CD4-positive, alpha-beta T cell (primary cell): ENCODE measurements at places on chromosomes 3 and 15. TPM values are rescaled to one million over a fixed set of nuclear protein-coding genes. Genes with fewer than 3 reads are reported as not detected.

- no peak for DNase-seq
Measured at GRCh38 chr3:123546133-123546755, 38.6 kb downstream of the HACD2 start.

GRCh38 chr3:155382396-155383042 lies 89.0 kb upstream of the STRIT1 start:
- DNase-seq = no peak

DNA sequence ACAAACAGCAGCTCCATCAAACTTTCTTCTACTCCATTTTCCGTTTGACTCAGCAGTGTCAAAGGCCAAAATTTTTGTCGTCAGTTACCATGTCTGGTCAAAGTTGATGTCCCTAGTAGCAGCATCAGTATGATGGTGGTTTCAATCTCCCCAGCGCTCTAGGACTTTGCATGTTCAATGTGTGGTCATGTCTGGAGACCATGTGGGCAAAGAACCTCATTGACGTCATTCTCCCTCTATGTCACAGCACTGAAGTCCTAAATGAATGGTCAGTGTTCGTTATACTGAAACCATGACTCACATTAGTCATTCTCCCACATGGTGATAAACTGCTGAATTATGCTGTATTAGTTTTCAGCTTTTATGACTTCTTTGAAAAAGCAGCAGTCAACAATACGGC lies 23.2 kb downstream of the SHC4 start:
- no peak for DNase-seq

DNA sequence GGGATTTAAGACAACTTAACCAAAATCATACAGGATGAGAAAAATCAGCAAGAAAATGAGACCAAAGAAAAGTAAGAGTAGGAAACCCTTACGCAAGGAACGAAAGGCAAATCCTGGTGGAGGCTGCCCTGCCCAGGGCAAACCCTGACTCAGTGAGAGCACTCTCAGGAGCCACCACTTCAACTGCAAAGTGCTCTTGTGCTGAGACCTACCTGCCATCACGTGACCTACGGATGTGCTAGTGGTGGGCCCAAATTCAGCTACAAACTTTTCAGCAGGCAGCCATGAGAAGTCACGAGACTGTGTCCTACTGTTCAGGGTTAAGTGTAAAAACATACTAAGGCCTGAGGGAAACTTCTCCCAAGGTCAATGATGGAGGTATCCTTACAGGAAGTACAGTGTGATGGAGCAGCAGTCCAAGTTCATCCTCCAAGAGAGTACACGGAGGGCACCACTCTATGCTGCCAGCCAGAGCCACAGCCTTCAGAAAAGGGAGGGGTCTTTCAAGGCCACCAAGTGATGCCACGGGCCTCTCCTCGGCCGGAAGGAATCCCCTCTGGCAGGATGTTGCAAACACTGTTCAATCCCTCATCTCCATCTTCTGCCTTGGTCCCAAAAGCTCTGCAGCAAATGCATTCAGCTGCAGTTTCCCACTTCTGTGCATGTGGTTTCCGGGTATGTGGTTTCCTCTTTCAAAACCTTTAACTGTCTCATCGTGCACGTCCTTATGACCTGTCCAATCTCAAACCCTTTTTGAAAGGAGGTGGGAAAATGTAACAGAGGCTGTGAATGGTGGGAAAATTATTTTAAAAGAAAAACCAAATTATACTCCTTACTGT lies 9.5 kb downstream of the CHSY1 start:
- peak; percentile 86 for DNase-seq

- DNase-seq = no peak
Measured at GRCh38 chr15:69343133-69343532, 44.4 kb downstream of the PAQR5 start.

- DNase-seq = no peak
Measured at GRCh38 chr3:44330444-44330843, 8.1 kb upstream of the TCAIM start.

DNA sequence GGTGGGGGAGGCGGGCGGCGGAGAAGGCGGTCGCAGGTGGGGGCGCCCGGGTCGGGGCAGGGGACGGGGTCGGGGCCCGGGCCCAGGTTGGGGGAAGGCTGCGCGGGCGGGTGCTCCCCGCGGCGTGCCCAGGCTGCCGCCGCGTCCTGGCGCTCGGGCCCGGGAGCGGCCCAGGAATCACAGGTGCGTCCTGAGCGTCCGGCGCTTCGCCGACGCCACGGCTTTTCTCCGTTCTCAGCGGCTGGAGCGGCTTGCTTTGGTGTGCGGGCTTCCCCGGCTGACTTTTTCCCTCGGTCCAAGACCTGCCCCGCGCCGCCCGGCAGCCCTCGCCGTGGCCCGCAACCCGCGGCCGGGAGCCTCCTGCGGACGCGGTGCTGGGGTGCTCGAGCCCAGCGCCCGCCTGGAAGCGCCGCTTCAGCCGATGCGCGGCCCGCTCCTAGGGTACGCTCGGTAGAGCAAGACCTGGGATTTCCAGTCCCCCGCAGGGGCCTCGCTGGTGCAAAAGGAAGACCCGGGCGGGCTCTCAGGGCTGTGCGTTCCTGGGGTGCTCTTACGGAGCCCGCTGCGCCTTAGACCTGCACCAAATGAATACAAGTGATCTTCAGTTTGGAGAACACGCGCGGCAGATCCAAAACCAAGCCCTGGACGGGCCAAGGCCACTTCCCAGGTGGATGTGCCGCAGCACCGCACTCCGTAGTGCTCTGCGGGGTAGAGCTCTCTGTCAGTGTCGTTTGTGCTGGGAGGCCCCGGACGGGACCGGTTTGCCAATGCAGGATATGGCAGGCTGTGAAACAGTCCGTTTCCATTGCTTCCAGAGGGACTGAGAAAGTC lies 639 bp downstream of the NIPA1 start:
- no peak for DNase-seq

- peak; percentile 3 for DNase-seq
Measured at GRCh38 chr3:143847787-143848631, at the start of gene SLC9A9. SLC9A9 (minus strand) TSS chr3:143848468; CDS start chr3:143848322, 146 bp downstream.

GRCh38 chr3:22939349-22939748 lies 263.8 kb upstream of the UBE2E2 start:
- no peak for DNase-seq

DNA sequence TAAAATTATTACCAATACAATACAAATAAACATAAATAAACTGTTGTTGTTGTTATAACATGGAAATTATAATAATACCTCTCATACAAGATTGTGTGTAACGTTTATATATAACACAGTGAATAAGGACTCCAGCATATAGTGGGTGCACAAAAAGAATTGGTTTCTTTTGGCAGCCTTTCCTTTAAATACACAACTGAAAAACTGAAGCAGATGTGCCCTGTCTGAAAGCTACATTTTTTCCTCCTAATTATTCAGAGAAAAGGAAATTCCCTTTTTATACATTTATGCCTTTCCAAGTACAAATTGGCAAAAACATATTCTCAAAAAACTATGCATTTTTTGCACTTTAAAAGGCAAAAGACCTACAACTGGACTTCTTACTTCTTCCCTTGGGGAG lies 928.9 kb upstream of the NR2F2 start:
- no peak for DNase-seq

GRCh38 chr15:70269991-70270751 lies 172.5 kb upstream of the TLE3 start:
- DNase-seq = no peak

- DNase-seq = no peak
Measured at GRCh38 chr3:134426660-134427181, 52.5 kb upstream of the AMOTL2 start.

GRCh38 chr3:108959017-108959416 lies 5.3 kb upstream of the GUCA1C start:
- DNase-seq = no peak

DNA sequence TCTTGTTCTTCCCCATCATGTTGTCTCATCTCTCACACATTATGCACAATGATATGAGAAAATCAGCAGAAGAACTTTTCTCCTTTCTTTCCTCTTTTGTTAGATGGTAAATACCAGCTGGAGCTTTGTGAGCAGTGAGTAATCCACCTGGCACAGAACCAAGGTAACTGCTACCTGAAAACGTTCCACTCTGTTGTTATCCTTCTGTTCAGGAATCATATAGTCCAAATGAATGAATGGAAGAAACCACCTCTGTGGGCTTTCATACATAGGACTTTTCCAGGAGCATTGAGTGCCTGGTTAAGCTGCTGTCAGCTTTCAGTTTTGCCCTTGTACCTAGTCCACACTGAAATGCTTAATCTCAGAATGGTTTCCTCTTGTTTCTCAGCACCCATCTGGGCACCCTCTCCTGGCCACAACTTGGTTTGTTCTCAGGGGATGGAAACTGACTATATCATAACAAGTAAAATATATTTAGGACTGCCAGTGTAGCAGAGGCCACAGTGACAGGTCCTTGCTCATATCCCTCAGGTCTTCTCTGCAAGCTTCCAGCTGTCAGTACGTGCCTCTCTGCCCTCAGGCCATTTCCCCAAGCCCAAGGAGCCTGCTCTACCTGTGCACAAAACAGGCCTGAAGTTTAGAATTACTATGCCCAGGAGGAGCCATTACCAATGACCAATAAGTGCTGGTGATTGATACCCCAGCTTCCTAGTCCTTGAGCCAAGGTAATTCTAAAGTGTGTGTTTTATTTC lies 23.5 kb upstream of the SLC4A7 start:
- no peak for DNase-seq

GRCh38 chr3:124453189-124453588 lies 277.1 kb upstream of the UMPS start:
- DNase-seq = no peak

DNA sequence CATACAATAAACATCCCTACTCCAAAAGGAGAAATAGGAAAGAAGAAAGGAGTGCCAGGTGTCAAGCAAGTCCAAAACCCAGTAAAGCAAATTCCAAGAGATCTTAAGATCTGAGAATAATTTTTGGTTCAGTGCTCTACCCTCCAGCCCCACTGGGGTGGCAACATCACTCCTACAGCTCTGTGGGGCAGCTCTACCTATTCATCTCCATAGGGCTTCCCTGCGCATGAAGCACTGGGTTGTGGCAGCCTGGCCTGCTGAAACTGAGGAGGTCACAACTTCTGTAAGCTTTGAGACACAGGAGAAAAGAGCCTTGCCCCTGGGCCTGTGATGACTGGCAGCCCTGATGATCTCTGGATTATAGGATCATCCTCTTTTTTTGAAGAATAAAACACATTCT lies 378.2 kb upstream of the SOX14 start:
- DNase-seq = no peak

GRCh38 chr3:14297784-14298236 lies 104.6 kb upstream of the SLC6A6 start:
- DNase-seq = no peak

DNA sequence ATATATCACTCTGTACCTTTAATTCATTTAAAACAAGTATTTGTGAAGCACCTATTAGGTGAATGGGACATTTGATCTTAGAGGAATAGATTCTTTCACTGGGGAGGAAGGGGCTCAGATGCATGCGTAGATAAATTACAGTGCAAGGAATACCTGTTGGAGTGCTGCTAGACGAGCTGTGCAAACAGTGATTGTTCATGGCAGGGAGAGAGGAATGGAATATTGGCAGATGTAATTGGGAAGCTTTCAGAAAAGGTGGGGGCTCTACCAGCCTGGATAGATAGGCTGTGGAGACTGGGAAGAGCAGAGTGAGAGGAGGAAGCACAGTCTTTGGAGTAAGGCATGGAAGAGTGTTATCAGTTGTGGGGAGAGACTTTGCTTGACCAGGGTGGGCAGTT lies 116.8 kb downstream of the AKAP13 start:
- DNase-seq = no peak

GRCh38 chr3:59268170-59268569 lies 218.3 kb upstream of the CFAP20DC start:
- DNase-seq = no peak

DNA sequence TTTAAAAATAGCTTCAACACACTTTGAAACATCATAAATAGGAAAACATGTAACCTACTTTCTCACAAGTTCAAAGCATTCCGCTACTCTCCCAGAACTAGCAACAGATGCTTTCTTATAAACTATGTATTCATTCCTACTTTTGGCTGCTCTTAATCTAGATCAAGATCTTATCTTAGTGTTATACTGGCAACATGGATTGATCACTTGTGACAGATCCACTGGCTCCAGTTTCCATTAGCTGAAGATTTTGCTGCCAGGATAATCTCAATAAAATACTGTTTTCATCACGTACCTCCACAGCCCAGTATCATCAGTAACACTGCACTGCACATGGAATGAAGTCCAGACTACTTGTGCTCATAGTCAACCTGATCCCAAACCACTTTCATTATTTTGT lies 491.7 kb upstream of the AGTR1 start:
- DNase-seq = no peak

GRCh38 chr3:151410891-151411559 lies 26.5 kb upstream of the P2RY12 start:
- DNase-seq = no peak

GRCh38 chr3:32430900-32431299 lies 39.2 kb downstream of the CMTM7 start:
- no peak for DNase-seq

GRCh38 chr3:56838448-56838847 lies 36.7 kb upstream of the ARHGEF3 start:
- DNase-seq = no peak

GRCh38 chr3:49270156-49270500 lies 6.9 kb downstream of the C3orf62 start:
- no peak for DNase-seq

GRCh38 chr3:189049458-189050236 lies 122.1 kb upstream of the TPRG1 start:
- DNase-seq = no peak

GRCh38 chr3:172982736-172983364 lies 158.2 kb downstream of the SPATA16 start:
- DNase-seq = no peak

DNA sequence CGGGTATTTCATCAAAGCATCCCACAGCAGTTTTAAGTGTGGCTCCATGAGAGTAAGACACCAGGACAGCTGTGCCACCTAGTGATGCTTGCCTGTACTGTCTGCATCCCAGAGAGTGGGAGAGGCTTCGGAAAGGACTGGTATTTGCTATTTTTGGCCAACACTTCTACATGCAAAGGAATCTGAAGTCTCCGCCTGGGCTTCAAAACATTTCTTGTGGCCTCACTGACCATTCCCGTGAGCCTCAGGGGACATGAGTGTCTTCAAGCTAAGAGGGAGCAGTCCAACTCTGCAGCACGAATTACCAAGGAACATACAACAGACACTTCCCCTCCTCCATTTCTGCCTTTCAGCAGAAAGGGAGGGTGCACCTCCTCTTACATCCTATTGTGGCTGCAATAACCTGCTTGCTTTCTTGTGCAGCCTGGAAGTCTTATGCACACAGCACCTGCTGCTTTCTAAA lies 177.5 kb downstream of the RORA start:
- no peak for DNase-seq

DNA sequence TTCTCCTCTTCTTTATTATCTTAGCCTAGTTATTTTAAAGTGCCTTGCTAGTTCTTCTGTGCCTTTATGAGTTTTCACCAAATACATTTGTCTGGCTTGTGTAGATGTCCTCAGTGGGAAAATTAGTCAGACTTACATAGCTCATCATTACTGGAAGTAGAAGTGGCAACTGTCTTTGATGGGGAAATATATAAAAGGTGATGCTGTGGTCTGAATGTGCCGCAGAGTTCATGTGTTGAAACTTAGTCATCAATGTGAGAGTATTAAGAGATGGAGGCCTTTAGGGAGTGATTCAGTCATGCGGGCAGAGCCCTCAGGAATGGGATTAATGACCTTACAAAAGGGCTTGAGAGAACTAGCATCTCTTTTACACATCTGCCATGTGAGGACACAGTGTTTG lies 6.4 kb upstream of the ERICH6 start:
- DNase-seq = no peak

ZBTB47 gene
- 0.47 TPM for total RNA-seq

DZIP1L gene
- total RNA-seq = not detected

ILDR1 gene
- total RNA-seq = not detected

GABRR3 gene
- total RNA-seq = not detected

ANKUB1 gene
- not detected for total RNA-seq

DNAH12 gene
- 0.19 TPM for total RNA-seq

SUCNR1 gene
- total RNA-seq = not detected

COL7A1 gene
- 0.93 TPM for total RNA-seq

RLBP1 gene
- total RNA-seq = not detected

HESX1 gene
- total RNA-seq = not detected

A4GNT gene
- total RNA-seq = not detected
